ENCODE measurements at places on chromosomes 16 and 17.
A peak's percentile ranks its signal among the peaks of the same experiment; 100 is the strongest.

GRCh38 chr17:19306160-19307111 is 56.1 kb downstream of the B9D1 start:
- no peak for DNase-seq

- no peak for DNase-seq
These were observed 6.0 kb downstream of the PDZD9 start for GRCh38 chr16:21994856-21995465.

DNA sequence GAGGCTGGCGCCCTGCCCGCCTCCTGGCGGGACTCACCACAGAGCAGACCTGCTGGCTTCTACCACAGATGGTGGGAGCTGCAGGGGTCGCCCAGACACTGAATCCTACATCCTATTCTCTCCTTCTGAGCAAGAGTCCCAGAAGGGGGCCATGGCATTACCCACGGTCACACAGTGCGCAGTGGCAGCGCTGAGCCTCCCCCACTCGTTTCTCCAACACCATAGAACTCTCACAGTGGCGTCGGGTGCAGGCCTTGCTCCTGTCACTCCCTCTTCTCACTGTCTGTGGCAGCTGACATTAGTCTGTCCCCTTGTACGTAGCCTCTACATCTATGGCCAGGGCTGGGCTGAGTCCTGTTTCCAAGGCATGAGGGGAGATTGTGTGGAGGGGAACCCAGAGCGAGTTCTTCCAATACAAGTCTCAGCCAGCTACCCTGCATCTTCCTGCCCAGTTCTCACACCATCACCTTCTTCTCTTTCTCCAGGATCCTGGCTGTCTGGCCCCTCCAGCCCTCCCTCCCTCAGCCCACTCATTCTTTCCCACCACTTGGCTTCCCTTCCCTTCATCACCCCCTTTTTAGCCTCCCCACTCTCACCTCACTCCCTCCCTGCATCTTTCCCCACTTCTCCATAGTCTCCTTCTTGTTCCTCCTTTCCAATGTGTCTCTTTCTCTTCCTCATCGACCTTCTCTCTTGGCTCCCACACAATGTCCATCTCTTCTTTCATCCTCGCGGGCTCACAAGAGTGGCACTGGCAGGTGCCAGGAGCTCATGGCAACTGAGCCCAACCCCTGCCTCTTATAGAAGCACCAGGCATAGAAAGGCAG is 5.9 kb downstream of the UBTF start:
- no peak for DNase-seq

- no peak for DNase-seq
These were observed 21.3 kb downstream of the DNAH17 start for GRCh38 chr17:78555746-78556401.

- no peak for DNase-seq
These were observed 1.6 kb downstream of the SIRT7 start for GRCh38 chr17:81916234-81917001.

DNA sequence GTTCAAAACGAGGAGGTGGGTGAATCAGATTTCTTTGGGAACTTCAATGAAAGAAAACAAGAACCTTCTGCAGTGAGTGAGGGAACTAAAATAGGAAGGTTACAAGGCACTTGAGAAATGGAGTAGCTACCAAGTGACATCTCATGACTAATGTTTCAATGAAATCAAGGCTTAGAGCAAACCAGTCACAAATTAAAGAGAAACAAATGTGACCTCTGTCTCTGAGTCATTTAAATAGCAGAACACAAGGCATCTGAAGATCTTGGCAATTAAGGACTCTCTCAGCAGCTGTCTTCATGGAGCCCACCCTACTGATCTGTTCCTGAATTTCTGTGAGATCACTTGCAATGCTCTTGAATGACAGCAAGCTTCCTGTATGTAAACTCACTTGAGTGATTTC is 109.5 kb downstream of the CDH11 start:
- no peak for DNase-seq

- DNase-seq = no peak
These were observed 16.7 kb downstream of the RFFL start for GRCh38 chr17:35046740-35047283.

DNA sequence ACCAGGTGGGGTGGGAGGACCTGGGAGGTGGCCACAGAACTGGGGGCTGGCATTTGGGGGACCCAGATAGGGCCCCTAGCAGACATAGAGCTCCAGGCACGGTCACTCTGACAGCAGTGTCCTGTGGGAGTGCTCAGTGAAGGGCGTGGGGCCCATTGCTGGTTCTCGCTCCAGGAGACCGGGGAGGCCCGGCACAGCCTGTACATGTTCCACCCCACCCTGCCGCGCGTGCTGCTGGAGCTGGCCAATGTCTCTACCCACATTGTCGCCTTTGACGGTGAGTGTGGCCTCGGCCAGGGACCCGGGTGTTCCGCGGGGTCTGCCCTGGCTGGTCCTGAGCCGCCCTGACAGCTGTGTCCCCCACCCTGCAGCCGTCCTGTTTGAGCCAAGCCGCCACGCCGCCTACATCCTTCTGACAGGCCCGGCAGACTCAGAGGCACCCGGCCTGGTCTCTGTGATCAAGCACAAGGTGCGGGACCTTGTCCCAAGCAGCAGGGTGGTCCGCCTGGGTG is 11.2 kb downstream of the RGS11 start:
- DNase-seq = peak; percentile 60

DNA sequence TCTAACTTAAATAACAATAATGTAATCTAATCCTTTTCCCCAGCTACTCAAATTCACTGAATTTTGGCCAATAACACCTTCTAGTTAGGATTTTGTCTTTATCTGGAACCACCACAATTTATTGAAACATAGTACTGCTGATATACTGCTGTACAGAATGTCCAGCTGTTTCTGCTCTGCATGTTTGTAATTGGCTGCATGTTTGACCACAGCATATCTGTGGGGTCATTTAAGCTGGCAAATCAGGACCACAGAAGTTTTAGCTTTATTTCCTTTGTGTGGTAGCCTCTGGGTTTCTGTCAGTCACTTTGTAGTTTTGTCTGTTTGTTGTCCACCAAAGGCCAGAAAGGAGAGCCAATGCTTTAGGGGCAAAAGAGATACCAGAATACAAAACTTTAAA is 22.2 kb upstream of the RAB11FIP4 start:
- no peak for DNase-seq

DNA sequence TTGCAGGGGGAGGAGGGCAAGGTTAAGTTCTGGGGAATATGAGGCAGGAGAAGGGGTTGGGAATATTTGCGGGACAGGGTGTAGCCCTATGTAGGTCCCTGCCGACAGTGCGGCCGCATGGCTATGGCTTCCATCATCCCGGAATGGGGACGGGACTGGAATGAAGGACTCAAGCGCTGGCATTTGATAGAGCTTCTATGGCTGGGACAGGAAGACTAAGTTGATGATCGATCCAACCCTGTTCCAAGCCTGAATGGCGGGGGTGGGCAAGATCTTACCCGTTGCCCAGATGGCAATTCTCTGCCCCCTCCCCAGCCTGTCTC is 47.1 kb downstream of the SRCIN1 start:
- DNase-seq = no peak

GRCh38 chr16:67155295-67156142 is 4.2 kb downstream of the TRADD start:
- DNase-seq = peak; percentile 55

- no peak for DNase-seq
These were observed 38.5 kb downstream of the WWOX start for GRCh38 chr16:78137782-78138616.

DNA sequence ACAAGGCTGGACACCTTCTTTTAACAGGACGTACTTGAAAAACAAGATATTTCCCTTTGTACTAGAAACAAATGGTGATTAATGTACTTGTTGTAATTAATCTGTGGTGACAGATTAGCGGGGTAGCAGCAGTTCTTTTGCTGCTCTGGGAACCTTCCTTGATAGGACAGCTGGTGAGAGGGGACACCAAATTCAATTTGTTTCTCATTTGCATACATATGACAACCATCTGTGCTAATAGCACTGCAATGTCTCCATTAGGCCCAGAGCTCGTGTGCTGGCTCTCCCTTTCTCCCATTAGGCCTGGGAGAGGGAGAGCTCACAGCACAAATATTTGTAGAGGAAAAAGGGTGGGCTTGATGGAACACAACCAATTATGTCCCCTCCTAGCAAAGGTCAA is 221.0 kb upstream of the HS3ST3A1 start:
- DNase-seq = no peak

DNA sequence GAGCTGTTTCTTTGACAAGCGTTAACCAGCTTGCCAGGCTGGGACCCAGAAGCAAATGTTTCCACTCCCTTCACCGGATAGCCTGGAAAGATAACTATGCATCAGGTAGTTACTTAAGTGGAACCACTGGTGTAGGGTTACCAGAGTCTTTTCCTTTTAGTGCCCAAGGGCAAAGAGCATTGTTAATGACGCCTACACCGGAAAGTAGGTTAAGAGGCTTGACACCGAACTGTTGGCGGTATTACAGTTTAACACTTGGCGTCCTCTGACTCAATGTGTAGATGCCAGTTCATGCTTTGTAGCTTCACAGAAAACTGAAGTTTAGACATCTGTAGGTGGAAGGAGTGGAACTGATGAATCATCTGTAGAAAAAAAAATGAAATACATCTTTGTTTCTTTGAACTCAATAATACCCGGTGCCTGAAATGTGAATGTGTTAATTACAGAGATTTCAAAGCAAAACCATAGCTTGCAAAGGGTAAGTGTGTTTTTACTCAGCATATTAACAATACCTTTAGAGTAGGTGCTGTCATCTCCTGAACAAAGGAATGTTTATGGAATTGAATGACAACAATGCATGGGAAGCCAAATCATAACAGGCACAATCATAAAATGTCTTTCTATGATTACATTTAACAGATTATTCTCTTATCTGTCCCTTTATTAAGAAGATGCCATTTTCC is 426.7 kb upstream of the SALL1 start:
- DNase-seq = peak; percentile 72

GRCh38 chr17:4513113-4514032 is 14.7 kb downstream of the SPNS2 start:
- no peak for DNase-seq

- no peak for DNase-seq
These were observed 6.8 kb upstream of the ANKS4B start for GRCh38 chr16:21226749-21227148.

DNA sequence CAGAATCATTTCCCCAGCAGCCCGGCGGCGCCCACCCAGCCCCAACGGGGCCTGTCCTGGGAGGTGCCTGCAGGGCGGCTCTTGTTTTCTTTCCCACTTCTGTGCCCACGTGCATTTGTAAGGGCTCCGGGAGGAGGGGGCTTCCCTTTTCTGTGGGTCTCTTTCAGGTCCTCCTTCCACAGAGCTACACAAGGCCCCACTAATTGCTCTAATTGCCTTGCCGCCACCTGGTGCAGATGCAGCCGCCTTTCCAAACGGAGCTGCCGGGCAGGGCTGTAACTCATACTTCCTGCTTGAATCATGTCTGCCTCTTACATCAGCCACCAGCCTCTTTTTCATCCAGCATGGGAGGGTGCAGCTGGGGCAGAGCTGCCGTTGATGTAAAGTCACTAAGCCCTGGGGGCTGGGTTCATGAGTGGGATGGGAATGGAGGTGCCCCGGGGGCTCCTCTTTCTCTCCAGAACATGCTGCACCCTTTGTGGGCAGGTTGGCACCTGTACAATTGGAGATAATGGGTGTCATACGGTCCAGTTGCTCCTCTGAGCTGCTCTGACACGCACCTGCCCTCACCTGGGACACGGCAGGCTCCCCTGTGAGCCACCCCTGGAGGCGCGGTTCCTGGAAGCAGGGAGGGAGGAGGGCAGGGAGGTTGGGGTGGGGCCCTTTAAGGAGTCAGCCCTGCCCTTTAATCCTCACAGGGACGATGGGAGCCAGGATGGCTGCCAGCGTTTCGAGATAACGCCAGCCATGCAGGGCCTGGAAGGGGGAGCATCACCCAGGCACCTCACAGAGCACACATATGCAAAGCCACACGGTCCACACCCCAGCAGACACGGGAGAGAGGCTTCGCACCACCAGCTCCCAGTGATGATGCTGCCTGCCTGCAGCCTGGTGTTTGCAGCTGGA is 41.1 kb upstream of the KLHDC4 start:
- peak; percentile 99 for DNase-seq

GRCh38 chr17:9905902-9906301 is 831 bp upstream of the RCVRN start:
- DNase-seq = no peak
